ENCODE measurements at places on chromosomes 5 and 9.

DNA sequence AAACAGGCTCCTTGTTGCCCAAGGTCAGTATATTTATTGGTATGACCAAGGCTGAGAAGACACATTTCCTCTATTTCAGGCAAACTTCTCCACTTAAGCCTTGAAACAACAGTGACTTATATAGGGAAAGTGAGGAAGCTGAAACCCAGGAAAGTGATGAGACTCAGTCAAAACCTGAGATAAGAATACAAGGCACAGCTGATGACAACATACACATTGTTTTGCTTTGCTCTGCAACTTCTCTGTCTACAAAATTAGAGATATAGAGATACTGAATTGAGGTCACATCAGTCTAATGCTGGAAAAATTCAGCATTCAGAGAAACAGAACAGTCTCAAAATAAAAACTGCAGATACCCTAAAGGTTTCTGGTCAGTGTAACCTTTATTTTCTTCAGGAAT, 586.1 kb downstream of the DNAH5 start:
- no peak for DNase-seq

- no peak for DNase-seq
These were observed 265.2 kb downstream of the ADAMTSL1 start for GRCh38 chr9:18739127-18739526.

DNA sequence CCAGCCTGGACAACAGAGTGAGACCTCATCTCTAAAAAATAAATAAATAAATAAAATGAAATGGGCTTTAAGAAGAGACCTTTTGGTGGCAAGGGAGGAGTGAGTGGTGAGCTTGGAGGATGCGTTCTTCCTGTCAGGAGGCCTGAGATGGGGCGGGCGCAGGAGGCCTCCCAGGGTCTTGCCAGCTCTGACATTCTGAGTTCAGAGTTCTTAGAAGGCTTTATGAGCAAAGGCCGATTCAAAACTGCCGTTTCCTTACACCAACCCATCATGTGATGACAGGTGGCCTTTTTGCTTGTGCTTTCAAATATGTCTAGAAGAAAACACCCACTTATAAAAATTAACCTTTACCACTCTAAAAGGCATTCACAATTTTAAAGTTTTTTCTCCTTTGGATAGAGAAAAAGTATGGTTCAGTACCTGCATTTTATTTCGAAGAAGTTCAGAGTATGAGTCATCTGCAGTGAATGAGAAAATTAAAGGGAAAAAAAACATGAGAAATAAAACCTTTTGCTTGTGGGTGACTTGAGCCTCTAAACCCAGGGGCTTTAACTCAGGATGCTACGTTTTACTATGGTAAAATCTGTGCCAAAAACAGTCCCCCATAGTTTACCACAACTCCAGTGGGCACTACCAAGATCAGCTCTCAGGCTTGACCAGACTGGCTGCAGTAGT, 157.4 kb upstream of the OTULINL start:
- no peak for DNase-seq

DNA sequence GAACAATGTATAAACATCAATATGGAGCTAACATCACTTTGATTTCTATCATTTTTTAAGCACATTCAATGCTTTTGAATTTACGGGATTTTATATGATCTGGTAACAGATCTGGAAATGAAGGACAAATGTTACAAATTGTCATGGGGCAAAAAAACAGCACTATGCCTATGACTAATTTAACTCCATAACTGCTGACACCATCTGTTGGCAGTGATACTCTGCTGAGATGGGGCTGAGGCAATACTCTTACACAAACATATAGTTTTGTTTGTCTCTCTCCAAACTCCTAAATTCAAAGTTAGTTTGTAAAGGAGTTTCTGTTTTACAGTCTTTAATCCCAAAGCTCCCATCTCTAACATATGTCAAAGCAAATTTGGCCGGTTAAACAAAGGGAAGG, 132.5 kb upstream of the FER start:
- DNase-seq, result no peak

DNA sequence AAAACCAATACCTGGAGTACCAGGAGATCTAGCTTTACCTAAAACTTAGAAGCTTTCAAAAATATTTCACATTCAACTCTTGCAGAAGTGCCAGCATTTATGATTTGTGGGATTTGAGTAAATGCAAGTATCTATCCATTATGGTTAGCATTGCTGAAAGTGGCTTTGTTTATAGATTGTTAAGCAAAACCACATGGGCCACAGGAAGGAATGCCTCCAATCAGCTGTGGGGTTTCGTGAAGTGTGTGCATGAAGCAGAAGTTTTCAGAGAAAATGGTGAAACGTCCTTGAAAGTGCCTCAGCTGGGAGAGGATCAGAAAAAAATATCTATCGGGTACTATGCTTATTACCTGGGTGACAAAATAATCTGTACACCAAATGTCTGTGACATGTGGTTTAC, 4.2 kb downstream of the LECT2 start:
- no peak for DNase-seq

DNA sequence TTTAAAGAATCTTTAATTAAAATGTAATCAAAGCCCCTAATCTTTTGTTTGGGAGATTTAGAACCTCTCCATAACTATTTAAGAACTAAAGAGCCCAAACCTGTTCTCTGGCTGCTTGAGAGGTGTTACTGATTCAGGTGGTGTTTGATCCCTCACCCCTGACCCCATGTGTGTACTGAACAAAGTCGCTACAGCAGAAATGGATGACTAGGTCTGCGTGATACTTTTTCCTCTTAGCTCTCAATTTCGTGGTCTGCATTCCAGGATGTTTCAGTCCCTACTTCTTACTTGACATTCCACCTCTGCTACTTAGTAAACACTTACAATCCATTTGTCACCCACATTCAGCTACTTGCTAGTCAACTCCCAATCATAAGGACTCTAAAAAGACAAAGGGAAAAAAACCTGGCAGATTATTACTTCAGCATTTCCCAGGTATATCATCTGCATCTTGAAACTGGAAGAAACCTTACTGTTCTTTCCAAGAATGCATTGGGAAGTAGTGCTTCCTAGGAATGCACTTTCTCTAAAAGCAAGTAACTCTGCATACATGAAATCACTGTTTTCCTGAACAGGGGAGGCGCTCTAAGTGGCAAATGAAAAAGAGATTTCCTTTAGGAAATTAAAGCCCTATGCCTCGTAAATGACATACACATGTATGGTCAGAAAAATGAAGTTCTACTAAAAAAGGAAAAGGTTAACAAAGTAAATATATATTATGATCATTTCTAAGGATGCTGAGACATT, 1091.6 kb downstream of the PTPRD start:
- DNase-seq, result no peak

GRCh38 chr5:1724822-1725602, 74.6 kb downstream of the MRPL36 start:
- no peak for DNase-seq

DNA sequence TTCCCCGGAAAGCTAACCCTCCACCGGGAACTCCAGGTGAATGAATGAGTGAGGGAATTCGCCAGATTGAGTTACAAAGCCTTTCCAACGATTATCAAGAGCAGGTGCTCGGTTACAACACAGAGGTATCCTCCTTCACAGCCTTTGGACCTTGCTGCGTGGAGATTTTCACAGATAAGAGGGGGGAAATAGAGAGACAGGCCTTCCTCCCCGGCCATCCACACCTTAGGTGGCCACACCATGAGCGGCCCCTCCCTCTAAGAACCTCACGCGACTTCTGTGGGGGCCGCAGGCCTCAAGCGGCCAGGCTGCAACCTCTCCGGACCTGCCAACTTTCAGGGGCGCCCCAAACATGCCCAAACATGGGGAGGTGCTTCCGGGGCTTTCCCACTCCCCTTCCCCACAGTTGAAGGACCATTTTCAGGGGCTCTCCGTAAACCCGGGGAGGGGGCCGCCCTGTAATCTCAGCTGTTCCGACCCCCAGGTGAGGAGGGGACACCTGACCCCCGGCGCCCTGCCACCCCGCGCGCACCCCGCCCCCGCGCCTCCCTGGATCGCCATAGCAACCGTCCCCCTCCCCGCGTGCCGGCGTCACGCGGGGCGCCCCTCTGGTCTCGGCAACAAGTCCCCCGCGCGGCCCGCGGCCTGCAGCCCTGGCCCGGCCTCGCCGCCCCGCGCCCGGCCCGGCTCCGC, 603 bp downstream of the DENND1A start:
- no peak for DNase-seq

DNA sequence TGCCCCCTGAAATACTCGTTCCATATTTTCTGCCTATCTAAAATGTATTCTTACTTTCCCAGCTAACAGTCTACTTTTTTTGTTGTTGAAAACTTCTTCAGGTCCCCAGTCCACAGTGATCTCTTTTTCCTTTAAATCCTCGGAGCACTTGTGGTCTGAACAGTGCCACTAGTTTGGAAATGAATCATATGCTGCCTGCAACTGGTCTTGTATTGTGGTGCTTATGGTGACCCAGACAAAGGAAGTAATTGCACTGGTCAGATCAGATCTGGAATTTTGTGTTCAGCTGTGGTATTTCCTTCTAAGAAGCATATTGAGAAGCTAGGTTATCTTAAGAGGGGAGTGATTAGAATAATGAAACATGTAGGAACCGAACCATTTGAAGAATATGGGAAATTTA, 2.9 kb downstream of the UNC13B start:
- DNase-seq, result no peak

DNA sequence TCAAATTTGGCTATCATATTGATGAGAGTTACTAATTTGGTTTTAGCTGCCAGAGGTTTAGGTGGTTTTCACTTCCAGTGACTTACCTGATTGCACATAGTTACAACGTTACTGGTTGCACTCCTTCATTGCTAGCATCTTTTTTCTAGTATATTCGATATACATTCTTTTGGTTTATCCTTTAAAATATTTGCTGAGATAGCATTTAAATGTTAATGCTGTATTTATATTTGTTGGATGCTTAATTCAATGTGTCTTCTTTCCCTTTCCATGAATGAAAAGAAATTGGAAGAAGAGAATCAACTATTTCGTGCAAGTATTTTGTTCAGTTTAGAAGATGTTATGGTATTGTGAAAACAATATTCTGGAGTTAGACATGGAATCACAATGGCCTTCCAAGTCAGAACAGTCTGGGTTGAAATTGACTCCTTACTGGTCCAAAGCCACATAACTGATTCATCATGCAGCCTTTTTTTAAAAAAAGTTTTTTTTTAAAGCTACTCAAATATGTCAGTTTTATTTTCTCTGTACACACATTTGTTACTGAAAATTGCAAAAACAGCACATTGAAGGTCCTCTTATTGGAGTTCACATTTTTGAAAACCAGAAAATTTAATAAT, 2.2 kb downstream of the SPIN1 start:
- DNase-seq, result no peak

GRCh38 chr5:67337751-67338150, 141.2 kb upstream of the CD180 start:
- no peak for DNase-seq

GRCh38 chr5:124952566-124952965, 206.1 kb upstream of the ZNF608 start:
- DNase-seq, result no peak

DNA sequence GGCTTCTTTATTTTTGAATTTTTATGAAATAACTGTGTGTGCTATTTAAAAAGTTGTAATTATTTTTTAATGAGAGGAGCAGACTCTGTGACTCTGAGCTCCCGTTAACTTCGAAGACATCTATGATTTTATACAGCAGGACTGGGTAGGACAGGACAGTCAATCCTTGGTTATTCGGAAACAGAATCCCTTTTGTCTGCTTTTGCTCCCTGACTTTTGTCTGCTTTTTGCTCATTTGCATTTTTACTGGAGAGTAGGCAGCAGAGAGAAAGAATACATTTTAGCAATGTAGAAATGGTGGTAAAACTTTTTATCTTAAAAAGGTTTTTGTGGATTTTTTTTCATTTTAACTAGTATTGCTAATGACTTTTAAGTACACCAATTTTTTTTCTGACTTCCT, 303.6 kb downstream of the ARHGAP26 start:
- no peak for DNase-seq

DNA sequence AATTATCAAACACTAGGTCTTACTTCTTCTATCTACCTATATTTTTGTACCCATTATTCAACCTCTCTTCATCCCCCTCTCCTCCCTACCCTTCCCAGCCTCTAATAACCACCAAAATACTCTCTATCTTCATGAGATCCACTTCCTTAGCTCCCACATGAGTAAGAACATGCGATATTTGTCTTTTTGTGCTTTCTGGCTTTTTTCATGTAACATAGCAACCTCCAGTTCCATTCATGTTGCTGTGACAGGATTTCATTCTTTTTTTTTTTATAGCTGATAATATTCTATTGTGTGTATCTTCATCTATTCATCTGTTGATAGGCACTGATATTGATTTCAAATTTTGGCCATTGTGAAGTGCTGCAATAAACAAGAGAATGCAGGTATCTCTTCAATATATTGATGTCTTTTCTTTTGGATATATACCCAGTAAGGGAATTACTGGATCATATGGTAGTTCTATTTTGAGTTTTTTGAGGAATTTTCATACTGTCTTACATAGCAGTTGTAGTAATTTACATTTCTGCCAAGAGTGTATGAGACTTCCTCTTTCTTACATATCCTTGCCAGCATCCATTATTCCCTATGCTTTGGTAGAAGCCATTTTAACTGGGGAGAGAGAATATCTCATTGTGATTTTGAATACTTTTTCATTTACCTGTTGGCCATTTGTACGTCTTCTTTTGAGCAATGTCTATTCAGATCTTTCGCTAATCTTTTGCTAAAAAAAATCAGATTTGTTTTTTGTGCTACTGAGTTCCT, 156.8 kb downstream of the DCP2 start:
- DNase-seq, result no peak

DNA sequence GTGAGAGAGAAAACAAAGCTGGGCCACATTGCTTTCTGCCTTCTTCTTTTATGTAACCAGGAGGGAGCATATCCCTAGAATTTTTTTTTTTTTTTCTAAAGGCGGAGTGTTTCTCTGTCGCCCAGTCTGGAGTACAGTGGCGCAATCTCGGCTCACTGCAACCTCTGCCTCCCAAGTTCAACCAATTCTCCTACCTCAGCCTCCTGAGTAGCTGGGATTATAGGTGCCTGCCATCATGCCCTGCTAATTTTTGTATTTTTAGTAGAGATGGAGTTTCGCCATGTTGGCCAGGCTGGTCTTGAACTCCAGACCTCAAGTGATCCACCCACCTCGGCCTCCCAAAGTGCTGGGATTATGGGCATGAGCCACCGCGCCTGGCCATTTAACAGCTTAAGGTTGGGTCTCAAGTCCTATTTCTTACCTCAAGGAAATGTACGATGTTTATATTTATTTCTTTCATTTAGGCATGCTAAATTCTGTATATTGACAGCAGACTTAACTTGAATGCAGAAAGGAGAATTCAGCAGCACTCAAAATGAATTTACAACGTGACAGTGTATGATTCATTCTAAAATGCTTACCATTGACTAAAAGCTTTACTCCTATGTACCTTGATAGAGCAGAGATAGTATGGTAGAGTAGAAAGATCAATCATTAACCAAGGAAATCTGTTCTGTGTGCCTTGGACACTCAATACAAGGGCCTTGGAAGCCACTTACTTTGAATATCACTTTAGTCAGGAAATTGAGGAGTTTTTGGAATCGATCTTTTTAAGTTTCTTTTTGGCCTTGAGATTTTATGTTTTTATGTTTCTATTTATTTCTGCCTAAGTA, 100.9 kb downstream of the F2RL2 start:
- no peak for DNase-seq
